ENCODE measurements at places on chromosomes 5 and 9. TPM values are rescaled to one million over a fixed set of nuclear protein-coding genes. Genes with fewer than 3 reads are reported as not detected.

- DNase-seq = no peak
Observed at GRCh38 chr5:169013208-169013728, 287.7 kb downstream of the SLIT3 start.

- DNase-seq = no peak
Observed at GRCh38 chr9:125637241-125637640, 69.8 kb downstream of the MAPKAP1 start.

GRCh38 chr9:36992501-36993316, 41.4 kb downstream of the PAX5 start:
- DNase-seq = no peak

- DNase-seq = no peak
Observed at GRCh38 chr5:83517072-83517687, 45.6 kb downstream of the VCAN start.

GRCh38 chr5:179370490-179371120, 25.3 kb upstream of the ADAMTS2 start:
- DNase-seq = no peak

- DNase-seq = no peak
Observed at GRCh38 chr9:27195191-27195590, 86.2 kb downstream of the TEK start.

The ANKH gene
- 20.3 TPM for total RNA-seq

The DND1 gene
- total RNA-seq = 1.4 TPM

The SPTAN1 gene
- total RNA-seq = 523 TPM

The TDRD7 gene
- total RNA-seq = 20.4 TPM

Data from astrocyte (in vitro differentiated cells and primary cell).